ENCODE measurements at places on chromosomes 12 and 14.

DNA sequence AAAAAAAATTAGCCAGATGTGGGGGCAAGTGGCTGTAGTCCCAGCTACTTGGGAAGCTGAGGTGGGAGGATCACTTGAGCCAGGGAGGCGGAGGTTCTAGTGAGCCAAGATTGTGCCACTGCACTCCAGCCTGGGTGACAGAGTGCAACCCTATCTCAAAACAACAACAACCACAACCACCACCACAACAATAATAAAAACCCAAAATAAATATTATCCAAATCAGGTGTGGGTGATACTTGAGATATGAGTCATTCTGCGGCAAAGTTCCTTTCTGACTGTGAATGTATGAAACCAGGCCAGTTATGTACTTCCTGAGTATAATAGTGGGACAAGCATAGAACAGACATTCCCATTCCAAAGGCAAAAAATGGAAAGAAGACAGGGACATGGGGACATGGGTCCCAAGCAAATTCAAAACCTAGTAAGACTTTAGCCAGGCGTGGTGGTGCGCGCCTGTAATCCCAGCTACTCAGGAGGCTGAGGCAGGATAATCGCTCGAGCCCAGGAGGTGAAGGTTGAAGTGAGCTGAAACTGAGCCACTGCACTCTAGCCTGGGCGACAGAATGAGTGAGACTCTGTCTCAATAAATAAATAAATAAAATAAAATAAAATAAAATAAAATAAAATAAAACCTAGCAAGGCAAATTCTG lies 9.7 kb upstream of the ERC1 start:
- no peak for DNase-seq

- DNase-seq = no peak
These were observed 14.1 kb downstream of the ABCD2 start for GRCh38 chr12:39605501-39605900.

DNA sequence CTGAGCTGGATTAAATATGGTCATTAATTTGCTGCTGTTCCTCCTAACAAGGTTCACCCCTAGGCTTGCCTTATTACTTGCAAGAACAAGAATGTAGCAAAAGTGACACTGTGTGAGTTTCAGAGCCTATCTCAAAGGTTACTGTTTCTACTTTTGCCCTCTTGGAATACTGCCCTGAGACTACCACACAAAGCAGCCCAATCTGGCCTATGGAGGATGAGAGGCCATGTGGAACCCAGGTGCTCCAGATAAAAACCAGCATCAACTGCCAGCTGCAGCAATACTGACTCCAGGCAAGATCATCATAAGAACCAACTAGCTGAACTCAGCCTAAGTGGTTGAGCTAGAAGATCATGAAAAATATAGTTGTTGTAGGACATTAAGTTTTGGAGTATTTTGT lies 22.4 kb upstream of the SUPT16H start:
- DNase-seq = no peak

DNA sequence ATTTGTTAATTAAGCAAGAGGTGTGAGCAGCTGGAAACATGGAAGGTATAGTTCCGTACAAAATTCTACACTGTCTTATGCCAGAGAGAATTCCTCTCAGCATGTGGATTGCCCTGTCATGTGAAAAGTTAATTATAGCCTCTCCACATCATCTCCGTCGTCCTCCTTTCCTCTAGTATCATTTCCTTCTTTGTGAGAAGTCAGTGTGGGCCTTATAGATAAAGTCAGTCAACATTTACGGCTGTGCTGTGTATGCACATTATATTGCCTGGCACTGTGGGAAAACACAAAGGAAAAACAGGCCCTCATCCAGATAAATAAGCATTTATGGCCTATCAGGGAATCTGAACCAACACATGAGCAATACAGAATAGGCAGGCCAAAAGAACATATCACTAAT lies 236.6 kb downstream of the SEC23A start:
- peak; percentile 91 for DNase-seq

DNA sequence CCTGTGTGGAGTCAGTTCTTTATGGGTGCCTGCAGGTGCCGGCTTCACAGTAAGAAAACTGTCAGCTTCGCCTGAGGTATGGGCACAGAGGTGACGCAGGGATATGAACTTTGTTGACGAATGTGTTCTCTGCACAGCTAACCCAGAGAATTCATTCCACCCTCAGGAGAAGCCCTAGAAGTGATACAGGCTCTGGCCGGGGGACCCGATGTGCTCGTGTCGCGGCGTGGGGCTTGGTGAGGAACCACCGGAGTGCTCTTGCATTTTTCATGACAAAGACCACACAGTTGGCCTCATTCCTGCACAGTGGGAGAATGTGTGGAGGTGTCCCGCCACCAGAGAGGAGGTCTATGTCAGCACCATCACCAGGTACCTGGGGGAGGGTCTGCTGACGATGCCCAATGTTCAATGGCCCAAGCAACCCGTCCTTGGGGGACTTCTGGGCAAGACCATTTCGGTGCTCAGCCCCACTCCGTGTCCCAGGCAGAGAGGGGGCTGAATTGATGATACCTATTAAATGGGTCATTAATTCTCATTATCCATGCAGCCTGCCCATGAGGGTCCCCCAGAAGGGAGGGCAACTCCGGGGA lies 147.5 kb upstream of the RTL1 start:
- no peak for DNase-seq

GRCh38 chr12:123148655-123149054 lies 2.2 kb downstream of the PITPNM2 start:
- DNase-seq = no peak

- DNase-seq = no peak
These were observed 25.9 kb upstream of the BLTP3B start for GRCh38 chr12:100168562-100168961.

DNA sequence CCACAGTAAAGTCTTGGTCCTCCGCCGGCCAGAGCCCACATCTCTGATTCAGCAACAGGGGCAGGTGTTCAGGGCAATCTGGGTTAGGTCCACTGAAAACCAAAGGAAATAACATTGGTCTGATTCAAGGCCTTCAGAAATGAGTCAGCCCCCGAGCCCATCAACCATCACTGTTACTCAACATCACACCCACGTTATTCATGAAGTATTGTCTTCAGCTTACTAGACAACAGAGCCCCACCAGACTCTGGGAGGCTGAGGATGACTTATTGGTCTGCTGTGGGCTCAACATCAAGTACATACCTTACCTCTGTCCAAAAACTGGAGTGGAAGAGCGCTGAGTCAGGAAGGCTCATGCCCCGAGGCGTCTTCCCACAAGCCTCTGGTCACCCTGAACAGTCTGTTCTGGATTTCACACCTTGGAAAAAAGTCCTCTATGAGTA lies 97.5 kb downstream of the ZFP36L1 start:
- DNase-seq = no peak

DNA sequence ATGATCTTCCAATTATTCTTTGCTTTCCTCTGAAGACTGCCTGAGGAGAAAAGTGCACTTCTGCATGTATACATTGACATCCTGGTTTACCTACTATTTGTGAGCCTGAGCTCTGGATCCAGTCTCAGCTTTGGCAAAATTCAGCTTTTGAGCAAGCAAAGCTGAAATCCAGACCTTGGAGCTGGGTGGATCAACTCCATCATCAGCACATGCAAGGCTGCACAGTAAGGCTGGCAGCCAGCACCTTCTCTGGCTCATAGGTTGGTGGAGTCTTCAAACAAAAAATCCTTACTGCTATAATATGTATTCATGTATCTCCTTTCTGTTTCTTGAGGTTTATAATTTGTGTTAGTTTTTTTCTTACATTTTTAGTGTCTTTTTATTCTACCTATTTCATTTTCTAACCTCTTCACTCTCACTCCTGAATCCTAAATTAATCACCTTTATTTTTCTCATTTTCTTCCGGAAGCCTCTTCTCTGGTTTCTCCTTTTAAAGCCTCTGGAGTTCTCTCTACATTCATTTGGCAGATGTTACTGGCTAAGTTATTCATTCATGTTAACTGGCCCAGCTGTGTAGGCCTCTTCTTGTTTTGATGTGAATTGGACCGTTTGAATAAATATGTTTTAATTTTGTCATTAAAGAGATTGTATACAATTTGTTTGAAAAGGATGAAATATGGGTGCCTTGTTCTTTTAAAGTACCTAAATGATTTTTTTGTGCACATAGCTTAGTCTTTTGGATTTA lies 224.8 kb downstream of the DACT1 start:
- no peak for DNase-seq

DNA sequence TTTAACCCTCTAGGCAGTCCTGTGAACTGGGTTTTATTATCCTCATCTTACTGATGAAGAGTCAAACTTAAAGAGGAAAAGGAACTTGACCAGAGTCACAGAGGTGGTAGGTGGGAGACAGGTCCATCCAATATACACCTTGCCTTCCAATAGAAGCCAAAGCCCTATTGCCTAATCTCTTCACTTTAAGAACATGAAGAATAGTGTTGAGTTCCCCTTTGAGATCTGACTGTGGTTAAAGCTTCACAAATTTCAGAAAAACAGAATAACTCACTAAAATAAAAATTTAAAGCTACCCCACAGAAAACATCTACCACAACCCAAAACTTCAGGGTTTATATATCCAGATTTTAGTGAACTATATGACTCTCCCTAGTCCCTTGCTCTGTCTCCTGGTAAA lies 115.4 kb downstream of the ETV6 start:
- no peak for DNase-seq

Data from NCI-H1092 treated with DMSO at 0.1 percent for 48 hours (cell line).